Hair follicle dermal papilla cell (primary cell): ENCODE measurements at places on chromosomes 3 and 15. TPM values are rescaled to one million over a fixed set of nuclear protein-coding genes. Genes with fewer than 3 reads are reported as not detected.

The SH2D7 gene
- total RNA-seq = not detected in 2 replicates

The LXN gene
- 9.1 and 13.6 TPM in 2 replicates for total RNA-seq

The CDCP1 gene
- 31.5 and 39.8 TPM in 2 replicates for total RNA-seq

The PTX3 gene
- 496 and 515 TPM in 2 replicates for total RNA-seq

The TMEM39A gene
- 103 and 109 TPM in 2 replicates for total RNA-seq

The MTHFS gene
- total RNA-seq = 9.6 and 10.7 TPM in 2 replicates

The OIP5 gene
- 0.36 and 0.65 TPM in 2 replicates for total RNA-seq

The ARGFX gene
- not detected in 2 replicates for total RNA-seq

The ISL2 gene
- 0.12 TPM in 1 of 2 replicates, not detected in the other for total RNA-seq

The PLA1A gene
- not detected in 2 replicates for total RNA-seq

The ZDHHC19 gene
- total RNA-seq = not detected in 2 replicates

The LINGO1 gene
- not detected in 2 replicates for total RNA-seq

The LCMT2 gene
- total RNA-seq = 7.5 and 9.2 TPM in 2 replicates

The RARRES1 gene
- total RNA-seq = 0.61 and 0.65 TPM in 2 replicates

The CHRNA7 gene
- 0.81 and 1.2 TPM in 2 replicates for total RNA-seq
